Activated CD4-positive, alpha-beta T cell treated with anti-CD3 and anti-CD28 coated beads, Interleukin-10, Interleukin-2, amounts not matched to agents 100 ng/mL and 50 ng/mL, durations not matched to agents 16 hours and 8 hours (primary cell): ENCODE measurements at places on chromosomes 7 and 10.

DNA sequence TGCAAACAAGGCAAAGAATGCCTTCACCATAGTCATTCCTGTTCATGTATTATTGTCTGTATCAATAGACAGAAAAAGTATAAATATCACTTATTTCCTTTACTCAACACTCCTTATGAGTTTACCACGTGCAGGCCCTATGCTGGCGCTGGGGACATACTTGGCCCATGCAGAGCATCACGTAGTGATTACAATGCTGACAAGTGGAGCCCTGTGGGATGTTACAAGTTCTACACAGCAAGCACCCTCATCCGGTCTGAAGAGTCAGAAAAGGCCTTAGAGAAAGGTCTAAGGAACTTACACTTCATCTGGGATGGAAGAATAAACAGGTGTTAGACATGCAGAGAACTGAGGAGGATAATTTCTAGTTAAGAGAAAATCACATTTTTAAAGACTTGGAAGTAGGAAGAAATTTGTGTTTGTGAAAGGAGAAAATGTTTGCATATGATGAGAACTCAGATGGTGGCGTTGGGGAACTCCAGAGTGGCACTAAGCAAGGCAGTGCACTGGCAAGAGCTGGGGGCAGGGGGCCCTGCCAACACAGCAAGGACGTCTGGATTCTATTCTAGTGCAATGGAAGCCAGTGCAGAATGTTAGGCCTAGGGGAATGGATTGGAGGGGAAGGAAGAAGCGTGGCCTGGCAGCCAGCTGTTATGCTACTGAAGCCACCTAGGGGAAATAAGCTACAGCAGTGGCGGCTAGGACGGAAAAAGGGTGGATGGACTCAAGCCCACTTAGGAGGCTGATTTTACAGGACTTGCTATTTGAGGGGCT, 116.2 kb downstream of the ELMO1 start:
- DNase-seq = no peak

- DNase-seq = peak; percentile 36
Observed at GRCh38 chr10:3096149-3096548, 28.8 kb downstream of the PFKP start.

GRCh38 chr10:89615824-89616223, 29.2 kb downstream of the PANK1 start:
- DNase-seq = no peak

DNA sequence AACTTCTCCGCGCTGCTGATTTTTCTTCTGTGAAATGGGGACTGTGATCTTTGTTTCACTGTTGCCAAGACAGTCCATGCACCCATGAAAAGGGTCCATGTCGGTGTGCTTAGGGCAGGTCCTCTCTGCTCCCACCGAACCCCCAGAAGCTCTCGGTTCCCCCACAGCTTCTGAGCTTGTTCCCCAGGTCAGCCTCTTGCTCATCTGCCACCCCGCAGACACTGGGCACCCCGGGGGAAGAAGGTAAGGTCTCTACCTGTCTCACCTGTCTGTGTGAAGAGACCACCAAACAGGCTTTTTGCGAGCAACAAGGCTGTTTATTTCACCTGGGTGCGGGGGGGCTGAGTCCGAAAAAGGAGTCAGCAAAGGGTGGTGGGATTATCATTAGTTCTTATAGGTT, 66.2 kb upstream of the NANOS1 start:
- DNase-seq = no peak

GRCh38 chr7:146858690-146859089, 742.1 kb downstream of the CNTNAP2 start:
- DNase-seq = no peak

GRCh38 chr10:51230887-51231585, 156.7 kb downstream of the PRKG1 start:
- no peak for DNase-seq

- DNase-seq = no peak
Observed at GRCh38 chr10:70546584-70546983, 56.0 kb downstream of the PRF1 start.

GRCh38 chr7:157502701-157503111, 165.9 kb downstream of the DNAJB6 start:
- peak; percentile 71 for DNase-seq
